ENCODE measurements at places on chromosomes 2 and 18.

DNA sequence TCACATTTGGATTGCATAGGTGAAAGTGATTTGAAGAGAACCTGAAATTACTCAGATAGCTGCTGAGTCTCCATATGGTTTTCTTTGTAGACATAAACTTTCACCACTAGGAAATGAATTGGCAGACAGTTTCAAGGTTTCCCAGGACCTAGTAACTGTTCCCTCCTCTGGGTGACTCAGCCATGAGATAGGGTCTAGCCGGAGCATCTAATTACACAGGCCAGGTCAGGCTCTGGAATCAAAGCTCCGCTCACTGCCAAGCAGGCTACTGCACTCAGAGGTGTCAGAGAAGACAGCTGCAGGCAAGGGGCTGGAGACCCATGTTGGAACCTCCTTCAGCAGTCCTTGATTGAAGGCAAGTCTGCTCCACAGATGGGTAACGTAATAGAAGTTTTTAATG lies 429.2 kb downstream of the TNS1 start:
- DNase-seq = peak; percentile 51

- no peak for DNase-seq
These were observed 117.9 kb downstream of the SETBP1 start for GRCh38 chr18:44798433-44799048.

DNA sequence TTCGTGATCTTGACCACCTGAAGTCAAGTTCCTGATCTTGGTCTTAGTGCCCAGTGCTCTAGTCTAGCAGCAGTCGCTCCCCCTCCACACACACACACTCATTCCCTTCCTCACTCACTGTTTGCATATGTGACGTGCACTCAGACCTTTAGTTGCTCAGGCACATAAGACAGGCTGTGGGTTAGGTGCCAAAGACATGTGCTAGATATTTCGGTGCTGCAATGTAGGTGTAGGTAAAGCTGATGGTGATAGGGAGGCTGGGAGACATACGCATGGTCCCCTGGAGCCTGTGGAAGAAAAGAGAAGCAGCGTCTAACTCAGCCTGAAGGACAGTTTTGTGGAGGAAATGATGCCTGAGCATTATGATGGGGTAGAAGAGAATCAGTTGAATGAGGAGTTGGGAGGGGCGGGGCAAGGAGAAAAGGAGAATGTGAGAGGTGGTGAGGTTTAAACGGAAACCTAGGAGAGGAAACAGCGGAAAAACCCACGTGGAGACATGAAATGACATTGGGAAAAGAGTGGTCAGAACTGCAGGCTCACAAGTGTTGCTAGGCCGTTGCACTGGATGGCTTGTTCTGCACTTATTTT lies 3.8 kb downstream of the TTC39C start:
- DNase-seq = no peak

GRCh38 chr2:223315813-223316212 lies 263.8 kb downstream of the KCNE4 start:
- DNase-seq = no peak

DNA sequence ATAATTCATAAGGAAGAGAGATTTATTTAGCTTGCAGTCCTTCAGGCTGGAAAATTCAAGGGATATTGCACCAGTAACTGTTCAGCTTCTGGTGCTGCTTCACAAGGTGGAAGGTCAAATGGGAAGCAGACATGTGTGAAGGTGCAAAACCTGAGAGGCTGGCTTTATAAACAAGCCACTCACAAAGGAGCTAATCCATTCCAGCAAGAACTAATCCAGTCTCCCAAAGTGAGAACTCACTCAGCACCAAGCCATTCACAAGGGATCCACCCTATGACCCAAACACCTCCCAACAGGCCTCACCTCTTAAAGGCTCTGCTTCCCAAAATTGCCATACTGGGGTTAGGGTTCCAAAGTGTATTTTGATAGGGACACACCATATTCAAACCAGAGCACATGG lies 1018.4 kb upstream of the ACVR2A start:
- DNase-seq = no peak

GRCh38 chr2:105296017-105296611 lies 33.4 kb downstream of the TGFBRAP1 start:
- no peak for DNase-seq

GRCh38 chr2:120499784-120500495 lies 154.0 kb downstream of the INHBB start:
- no peak for DNase-seq

Data from fibroblast of skin of left quadriceps (primary cell).